ENCODE measurements at places on chromosomes 3 and 15. TPM values are rescaled to one million over a fixed set of nuclear protein-coding genes. Genes with fewer than 3 reads are reported as not detected.

Gene TMC3
- 0.31 TPM for total RNA-seq

Gene BBS4
- 58.8 TPM for total RNA-seq

Gene VWA5B2
- 0.63 TPM for total RNA-seq

Gene PIF1
- total RNA-seq = 3.8 TPM

Gene SLC22A13
- 1.3 TPM for total RNA-seq

Gene PRR20G
- not detected for total RNA-seq

Data from parietal lobe (tissue), 2 donors.